ENCODE measurements at places on chromosomes 16 and 17. TPM values are rescaled to one million over a fixed set of nuclear protein-coding genes. Genes with fewer than 3 reads are reported as not detected.
A peak's percentile ranks its signal among the peaks of the same experiment; 100 is the strongest.

- DNase-seq, result no peak
Measured at GRCh38 chr17:8791910-8792270, 7.3 kb downstream of the MFSD6L start.

DNA sequence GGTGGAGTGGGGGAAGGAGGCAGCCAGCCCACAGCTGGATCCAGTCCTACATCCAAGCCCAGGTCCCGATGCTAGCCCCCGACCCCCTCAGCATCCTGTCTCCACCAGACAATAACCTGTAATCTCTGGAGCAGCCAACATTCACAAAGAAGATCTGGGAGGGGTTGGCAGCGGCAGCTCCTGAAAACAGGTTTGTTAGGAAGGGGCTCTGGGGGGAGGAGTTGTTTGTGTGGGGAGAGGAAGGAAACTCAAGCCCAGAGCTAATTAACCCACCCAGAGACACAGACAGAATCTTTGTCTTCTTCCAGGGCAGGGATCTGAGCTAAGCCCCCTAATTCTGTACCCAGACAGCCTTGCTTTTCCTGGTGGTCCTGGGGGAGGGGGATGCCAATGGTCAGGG lies 4.6 kb upstream of the C17orf113 start:
- no peak for DNase-seq

- no peak for DNase-seq
Measured at GRCh38 chr17:49399995-49400394, 14.7 kb downstream of the PHB1 start.

DNA sequence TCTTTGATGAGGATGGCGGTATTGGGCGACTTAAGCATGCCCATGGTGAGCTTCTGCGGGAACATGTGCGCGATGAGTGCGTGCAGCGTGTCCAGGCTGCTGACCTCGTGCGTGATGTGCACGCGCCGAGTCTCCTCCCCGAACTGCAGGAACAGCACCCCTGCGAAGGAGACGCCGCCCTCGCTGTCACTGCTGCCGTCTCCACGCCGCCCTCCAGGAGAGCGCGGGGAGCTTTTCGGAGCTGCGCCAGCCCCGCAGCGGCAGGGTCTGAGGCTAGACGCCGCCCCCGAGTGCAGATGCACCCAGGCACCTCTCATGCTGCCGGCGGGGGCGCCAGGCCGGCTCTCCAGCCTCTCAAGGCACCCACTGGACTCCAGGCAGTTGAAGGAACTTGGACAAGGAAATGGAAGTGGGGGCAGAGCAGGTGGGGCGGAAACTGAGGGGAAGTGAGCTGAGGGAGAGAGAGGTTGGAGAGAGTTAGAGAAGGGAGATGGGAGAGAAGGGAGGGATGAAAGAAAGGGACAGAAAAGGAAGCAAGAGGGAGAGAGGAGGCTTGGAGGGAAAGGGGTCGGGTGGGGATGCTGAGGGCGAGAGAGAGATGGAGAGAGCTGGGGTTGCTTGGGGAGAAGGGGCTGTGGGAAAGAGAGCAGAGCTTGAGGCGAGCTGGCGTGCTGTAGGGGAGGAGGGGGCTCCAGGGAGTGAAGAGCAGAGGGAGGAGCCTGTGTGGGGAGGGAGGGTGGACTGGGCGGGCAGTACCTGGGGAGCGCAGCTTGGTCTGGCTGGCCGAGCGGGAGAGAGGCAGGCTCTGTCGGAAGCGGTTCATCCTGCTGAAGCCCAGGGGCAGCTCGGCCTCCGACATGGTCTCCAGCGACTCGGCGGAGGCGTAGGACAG lies 42.1 kb downstream of the SRCIN1 start:
- DNase-seq, result no peak

GRCh38 chr16:71467810-71468209 lies 5.8 kb upstream of the ZNF23 start:
- DNase-seq, result peak; percentile 41

DNA sequence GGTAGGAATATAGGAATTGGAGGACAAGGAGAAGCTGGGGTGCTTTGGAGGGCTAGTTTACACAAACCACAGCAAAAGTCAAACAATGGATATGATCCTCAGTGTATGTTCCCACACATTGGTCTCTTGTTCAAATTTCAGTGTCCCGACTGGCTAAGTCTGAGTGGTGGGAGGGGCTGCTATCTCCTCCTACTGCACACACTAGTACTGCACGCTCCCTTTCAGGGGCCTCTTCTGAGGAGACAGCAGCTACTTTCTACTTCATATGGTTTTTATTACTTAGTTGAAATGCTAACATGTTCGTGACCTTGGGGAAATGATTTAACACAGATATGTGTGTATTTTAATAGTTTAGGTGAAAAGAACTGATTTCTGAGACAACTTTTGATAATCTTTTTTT lies 18.8 kb upstream of the KRT10 start:
- DNase-seq, result no peak

- no peak for DNase-seq
Measured at GRCh38 chr16:29710227-29711219, 31.5 kb downstream of the QPRT start.

DNA sequence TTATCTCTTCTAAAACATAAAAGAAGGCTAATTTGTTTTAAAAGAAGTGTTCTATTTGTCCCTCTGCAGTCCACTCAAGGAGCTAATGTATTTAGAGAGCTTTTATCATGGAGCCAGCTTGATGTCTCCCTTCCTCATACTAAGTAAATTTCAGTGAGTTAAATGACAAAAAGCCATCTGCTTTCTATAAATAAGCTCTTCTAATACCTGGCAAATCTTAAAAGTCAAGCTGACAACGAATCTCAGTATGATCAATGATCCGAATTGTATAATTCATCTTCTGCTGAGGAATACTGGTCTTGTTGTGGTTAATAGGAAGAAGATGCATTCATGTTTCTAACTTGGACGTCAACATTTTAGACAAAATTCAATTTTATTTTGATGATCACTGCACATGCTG lies 1390.7 kb downstream of the CDH8 start:
- no peak for DNase-seq

DNA sequence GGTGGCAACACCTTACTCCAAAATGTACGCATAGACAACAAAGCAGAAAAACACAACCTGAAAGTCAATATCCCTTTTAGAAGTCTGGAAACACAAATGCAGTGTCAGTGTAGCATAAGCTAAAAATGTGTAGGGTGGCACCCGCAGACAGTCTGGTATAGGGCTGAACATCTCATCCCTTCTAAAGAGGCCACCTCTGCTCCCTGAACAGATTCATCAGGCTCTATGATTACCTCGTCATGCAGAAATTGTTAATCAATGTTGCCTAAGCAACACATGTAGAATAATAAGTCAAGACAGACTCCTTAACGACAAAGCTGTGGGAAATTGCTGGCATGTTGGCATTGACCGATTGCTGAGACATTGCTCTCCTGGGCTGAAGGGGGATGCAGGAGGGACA lies 33.3 kb upstream of the ERCC4 start:
- DNase-seq, result no peak

GRCh38 chr17:33127706-33128105 lies 136.1 kb downstream of the SPACA3 start:
- no peak for DNase-seq

- no peak for DNase-seq
Measured at GRCh38 chr17:60563743-60564142, 36.2 kb upstream of the PPM1D start.

DNA sequence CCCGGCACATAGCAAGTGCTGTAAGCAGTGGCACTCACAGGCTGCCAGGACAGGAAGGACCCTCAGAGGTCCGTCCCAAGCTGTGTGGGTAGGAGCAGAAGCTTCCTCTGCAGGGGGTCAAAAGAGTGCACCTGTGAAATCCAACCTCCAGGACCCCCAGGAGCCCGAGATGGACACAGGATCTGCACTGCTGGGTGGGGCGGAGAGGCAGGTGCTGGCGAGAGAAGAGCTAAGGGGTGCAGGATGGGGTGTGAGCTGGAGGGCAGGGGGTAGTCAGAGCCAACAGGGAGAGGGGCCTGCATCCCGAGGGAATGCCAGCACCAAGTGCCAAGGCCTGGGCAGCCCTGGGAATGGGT lies 650 bp upstream of the AANAT start:
- DNase-seq, result no peak

DNA sequence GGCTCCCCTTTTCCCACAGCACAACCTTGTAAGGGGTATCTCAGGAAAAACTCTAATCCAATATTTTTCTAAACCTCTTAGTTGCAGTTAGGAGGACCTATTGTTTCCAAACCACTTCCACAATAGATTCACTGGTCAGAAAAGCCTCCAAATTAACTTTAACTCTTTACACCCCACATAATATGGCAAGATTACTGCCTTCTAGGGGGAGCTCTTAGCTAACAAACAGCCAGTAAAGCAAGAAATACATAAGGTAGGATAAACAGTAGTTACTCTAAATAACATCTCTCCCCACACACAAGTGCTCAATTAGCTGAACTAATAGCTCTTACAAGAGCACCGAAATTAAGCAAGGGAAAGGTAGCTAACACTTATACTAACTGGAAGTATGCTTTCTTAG lies 192.1 kb upstream of the KIF2B start:
- no peak for DNase-seq

DNA sequence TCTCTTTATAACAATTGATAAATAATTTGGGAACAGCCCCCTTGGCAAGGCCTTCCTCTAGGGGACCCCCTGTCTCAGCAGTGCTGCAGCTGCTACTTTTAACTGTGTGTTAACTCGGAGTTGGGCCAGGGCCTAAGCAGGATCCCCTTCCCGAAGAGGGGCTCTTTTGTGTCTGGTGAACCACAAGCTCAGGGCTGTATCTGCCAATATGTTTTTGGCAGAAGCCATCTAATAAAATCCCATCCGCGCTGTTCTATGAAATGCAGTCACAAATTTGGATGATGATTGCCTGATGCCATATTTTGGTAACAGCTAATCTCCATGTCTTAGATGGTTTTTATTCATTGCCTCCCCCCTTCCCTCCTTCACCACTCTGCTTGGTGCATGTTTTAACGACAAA lies 267.7 kb downstream of the FTO start:
- DNase-seq, result no peak

Gene QRICH2
- 11.1 TPM for polyA plus RNA-seq

Gene KRT40
- not detected for polyA plus RNA-seq

Gene SERPINF2
- 117 TPM for polyA plus RNA-seq

Gene ZNF385C
- polyA plus RNA-seq, result 10.0 TPM

Gene PLCG2
- polyA plus RNA-seq, result 49.7 TPM

Gene LGALS9B
- not detected for polyA plus RNA-seq

Gene GPR142
- polyA plus RNA-seq, result not detected

All from left renal cortex interstitium (tissue), 4 donors.